Karpas-422 (cell line): ENCODE measurements at places on chromosomes 16 and 17. TPM values are rescaled to one million over a fixed set of nuclear protein-coding genes. Genes with fewer than 3 reads are reported as not detected.

IL34 gene
- total RNA-seq = not detected in 2 replicates

CRYBA1 gene
- not detected in 2 replicates for total RNA-seq

SLC52A1 gene
- total RNA-seq = not detected in 2 replicates

ACAP1 gene
- total RNA-seq = 51.0 and 85.0 TPM in 2 replicates

KCNJ12 gene
- total RNA-seq = 0.22 and 1.1 TPM in 2 replicates

ALOXE3 gene
- 0.18 TPM in 1 of 2 replicates, not detected in the other for total RNA-seq

DNA sequence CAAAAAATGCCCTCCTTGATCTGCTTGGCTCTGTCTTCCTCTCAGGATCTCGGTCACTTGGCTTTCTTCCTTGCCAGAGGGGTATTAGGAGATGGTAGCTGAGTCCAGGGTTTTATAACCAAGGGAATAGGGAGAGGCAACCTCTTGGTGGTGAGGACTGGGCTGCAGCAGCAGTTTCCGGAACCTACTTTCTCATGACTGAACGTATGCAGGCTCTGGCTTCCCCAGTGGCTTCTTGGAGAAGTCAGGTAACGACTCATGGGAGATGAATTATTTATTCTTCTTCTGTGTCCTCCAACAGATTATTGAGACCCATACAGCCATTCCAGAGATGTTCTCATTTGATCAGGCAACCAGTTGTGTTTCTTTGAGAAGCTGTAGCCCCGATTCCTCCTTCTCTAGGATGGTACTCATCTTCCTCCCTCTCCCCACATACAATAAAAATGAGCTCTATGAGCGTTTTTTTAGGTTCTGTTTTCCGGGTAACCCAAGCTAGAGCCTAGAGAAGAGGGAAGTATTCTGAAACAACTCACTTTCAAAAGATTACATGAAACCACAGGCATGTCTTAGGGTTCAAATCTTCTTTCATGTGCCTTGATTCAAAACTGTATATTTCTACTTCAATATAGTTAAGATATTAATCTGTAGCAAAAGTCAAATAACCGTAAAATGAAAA, 22.3 kb upstream of the DHX40 start:
- no peaks in the 10 kb centered on the region for H3K36me3 ChIP-seq
- no peaks in the 10 kb centered on the region for H3K4me1 ChIP-seq
- no peak overlapping the region for H3K4me3 ChIP-seq
- H3K27ac ChIP-seq = no peak overlapping the region

GRCh38 chr17:36933512-36934143, 3.6 kb upstream of the LHX1 start:
- H3K27ac ChIP-seq = no peak overlapping the region
- no peaks in the 10 kb centered on the region for H3K27me3 ChIP-seq
- no peak for DNase-seq
- H3K36me3 ChIP-seq = no peaks in the 10 kb centered on the region

DNA sequence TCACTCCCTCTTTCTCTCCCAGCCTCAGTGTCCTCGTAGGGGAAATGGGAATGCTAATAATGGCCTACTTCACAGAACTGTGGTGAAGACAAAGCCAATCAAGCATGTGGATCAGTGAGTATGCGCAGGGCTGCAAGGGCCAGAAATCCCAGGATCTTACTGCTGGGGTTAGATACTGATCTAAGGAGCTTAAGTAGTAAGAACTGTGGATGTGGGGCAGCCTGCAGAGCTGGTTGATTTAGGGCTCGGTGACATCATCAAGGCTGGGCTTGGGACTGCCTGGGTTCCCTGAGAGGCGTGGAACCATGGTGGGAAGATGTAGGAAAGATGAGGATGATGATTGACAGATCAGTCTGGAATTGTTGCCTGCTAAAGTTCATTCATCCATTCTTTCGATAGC, 25.6 kb downstream of the GOSR2 start:
- H3K4me3 ChIP-seq = no peak overlapping the region
- no peak for DNase-seq
- H3K4me1 ChIP-seq = no peaks in the 10 kb centered on the region
- no peaks in the 10 kb centered on the region for H3K27me3 ChIP-seq
- H3K27ac ChIP-seq = no peak overlapping the region

GRCh38 chr17:7477392-7478275, 1.8 kb downstream of the ZBTB4 start:
- H3K4me3 ChIP-seq = no peak overlapping the region
- no peaks in the 10 kb centered on the region for H3K27me3 ChIP-seq
- no peak for DNase-seq
- no peak overlapping the region for H3K27ac ChIP-seq
- no peaks in the 10 kb centered on the region for H3K36me3 ChIP-seq

- H3K27ac ChIP-seq = no peak overlapping the region
- H3K4me3 ChIP-seq = no peak overlapping the region
- peaks cover 7% of the 10 kb centered on the region; the same call in 1 of the 2 replicates for H3K4me1 ChIP-seq
- no peaks in the 10 kb centered on the region for H3K27me3 ChIP-seq
- peaks cover 23% of the 10 kb centered on the region for H3K36me3 ChIP-seq
Measured at GRCh38 chr17:1800712-1801111, 29.0 kb downstream of the SMYD4 start.

GRCh38 chr17:8277317-8277716, 11.2 kb upstream of the RANGRF start:
- H3K27me3 ChIP-seq = no peaks in the 10 kb centered on the region
- no peak for DNase-seq
- no peaks in the 10 kb centered on the region for H3K36me3 ChIP-seq
- H3K4me3 ChIP-seq = no peak overlapping the region
- H3K27ac ChIP-seq = no peak overlapping the region
- no peaks in the 10 kb centered on the region for H3K4me1 ChIP-seq

DNA sequence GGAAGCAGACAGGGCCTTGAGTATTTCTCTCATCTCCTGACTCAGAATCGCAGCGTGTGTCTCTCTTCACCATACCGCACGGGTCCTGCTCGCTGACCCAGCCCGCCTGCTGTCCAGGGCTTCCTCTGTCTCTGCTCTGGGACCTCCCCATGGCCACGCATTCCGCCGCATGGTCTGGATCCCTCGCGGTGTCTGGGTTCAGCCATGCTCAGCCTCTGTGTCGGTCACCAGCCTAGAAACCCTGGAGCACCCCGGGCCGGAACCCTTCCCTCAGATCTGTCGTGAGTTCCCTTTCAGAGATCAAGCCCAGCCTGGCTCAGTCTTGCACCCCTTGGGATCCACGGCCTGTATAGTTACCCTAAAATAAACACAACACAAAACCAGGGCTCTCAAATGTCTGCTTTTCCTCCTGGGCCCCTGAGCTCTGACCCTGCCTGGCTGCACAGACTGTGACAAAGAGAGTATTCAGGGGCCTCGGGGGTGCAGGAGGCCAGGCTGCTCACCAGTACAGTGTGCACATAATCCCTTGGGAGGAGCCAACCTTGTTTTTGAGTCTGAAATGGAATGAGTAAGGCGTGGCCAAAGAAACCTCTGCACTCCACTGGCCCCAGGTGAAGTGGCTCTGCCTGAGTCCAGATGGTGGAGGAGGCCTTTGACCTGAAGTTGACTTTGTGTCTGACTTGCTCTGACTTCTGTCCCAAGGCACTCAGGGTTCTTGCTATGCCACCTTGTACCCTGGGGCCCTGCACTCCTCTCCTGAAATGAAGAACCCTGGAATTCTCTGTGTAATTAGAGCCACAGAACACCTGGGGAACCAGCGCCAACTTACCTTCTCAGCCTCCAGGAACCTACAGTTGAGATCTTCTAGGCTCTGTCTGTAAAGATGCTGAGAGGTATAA, 5.8 kb upstream of the SPIRE2 start:
- peak; percentile 73 for DNase-seq
- no peaks in the 10 kb centered on the region for H3K27me3 ChIP-seq
- no peaks in the 10 kb centered on the region for H3K36me3 ChIP-seq
- no peak overlapping the region for H3K4me3 ChIP-seq
- no peak overlapping the region for H3K27ac ChIP-seq
- H3K4me1 ChIP-seq = peaks cover 20% of the 10 kb centered on the region

DNA sequence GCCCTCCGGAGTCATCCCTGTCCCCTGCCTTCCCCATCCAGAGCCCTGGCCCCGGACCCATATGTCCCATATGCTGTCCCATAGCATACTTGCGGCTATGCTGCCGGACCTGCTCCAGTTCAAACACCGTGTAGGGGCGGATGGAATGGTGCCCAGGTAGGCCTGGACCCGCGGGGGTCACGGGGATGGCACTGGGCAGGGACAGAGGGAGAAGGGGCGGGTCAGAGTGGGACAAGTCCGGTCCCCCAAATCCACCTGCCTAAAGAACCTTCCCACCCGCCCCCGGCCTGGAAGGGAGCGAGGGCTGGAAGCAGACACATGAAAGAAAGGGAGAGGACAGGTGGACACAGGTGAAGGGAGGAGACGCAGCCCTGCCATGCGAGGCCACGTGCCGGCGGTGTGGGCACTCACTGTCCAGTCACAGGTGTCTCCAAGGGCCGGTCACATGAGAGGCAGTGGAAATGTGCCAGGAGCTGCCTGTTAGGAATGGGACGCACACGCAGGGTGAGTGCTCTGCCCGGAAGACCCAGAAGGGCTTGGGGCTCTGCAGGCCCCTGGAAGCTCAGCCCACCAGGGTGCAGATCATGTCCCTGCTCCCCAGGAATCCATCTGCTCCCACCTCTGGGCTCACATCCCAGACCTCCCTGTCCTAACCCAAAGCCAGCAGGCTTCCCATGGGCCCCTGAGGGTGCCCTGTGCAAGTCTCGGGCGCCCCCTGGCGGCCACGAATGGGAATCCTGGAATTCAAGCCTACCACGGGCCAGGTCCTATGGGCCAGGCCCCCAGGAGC, 14.0 kb downstream of the UBALD2 start:
- peak; percentile 92 for DNase-seq
- no peak overlapping the region for H3K4me3 ChIP-seq
- H3K36me3 ChIP-seq = no peaks in the 10 kb centered on the region
- H3K27ac ChIP-seq = no peak overlapping the region
- no peaks in the 10 kb centered on the region for H3K4me1 ChIP-seq

GRCh38 chr16:65500919-65501318, 379.1 kb upstream of the CDH11 start:
- H3K27me3 ChIP-seq = no peaks in the 10 kb centered on the region
- no peaks in the 10 kb centered on the region for H3K36me3 ChIP-seq
- H3K4me3 ChIP-seq = no peak overlapping the region
- no peak overlapping the region for H3K27ac ChIP-seq
- H3K4me1 ChIP-seq = no peaks in the 10 kb centered on the region

- H3K4me1 ChIP-seq = no peaks in the 10 kb centered on the region
- H3K27me3 ChIP-seq = no peaks in the 10 kb centered on the region
- no peak for DNase-seq
- H3K4me3 ChIP-seq = no peak overlapping the region
Measured at GRCh38 chr16:68644296-68644695, 814 bp upstream of the CDH3 start.

DNA sequence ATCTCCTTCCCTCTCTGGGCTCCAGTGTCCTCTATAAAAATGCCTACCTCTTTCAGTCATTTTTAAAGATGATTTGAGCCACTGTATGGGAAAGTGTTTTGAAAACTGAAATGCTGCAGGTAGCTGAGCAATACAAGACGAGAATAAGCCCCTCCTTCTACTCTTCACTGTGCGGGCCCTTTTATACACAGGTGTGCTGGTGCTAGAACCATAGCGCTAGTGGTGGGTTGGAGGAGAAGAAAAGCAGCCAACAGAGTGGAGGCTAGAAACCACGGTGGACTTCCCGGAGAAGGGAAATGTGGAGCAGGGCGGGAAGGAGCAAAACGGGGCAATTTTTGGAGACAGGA, 58.2 kb upstream of the DLX4 start:
- H3K27me3 ChIP-seq = no peaks in the 10 kb centered on the region
- H3K4me3 ChIP-seq = no peak overlapping the region
- DNase-seq = no peak
- no peaks in the 10 kb centered on the region for H3K4me1 ChIP-seq
- H3K36me3 ChIP-seq = no peaks in the 10 kb centered on the region
- H3K27ac ChIP-seq = no peak overlapping the region

GRCh38 chr17:28226563-28227315, 92.3 kb upstream of the TMEM97 start:
- no peaks in the 10 kb centered on the region for H3K4me1 ChIP-seq
- H3K27ac ChIP-seq = no peak overlapping the region
- no peaks in the 10 kb centered on the region for H3K36me3 ChIP-seq
- DNase-seq = no peak
- no peak overlapping the region for H3K4me3 ChIP-seq

DNA sequence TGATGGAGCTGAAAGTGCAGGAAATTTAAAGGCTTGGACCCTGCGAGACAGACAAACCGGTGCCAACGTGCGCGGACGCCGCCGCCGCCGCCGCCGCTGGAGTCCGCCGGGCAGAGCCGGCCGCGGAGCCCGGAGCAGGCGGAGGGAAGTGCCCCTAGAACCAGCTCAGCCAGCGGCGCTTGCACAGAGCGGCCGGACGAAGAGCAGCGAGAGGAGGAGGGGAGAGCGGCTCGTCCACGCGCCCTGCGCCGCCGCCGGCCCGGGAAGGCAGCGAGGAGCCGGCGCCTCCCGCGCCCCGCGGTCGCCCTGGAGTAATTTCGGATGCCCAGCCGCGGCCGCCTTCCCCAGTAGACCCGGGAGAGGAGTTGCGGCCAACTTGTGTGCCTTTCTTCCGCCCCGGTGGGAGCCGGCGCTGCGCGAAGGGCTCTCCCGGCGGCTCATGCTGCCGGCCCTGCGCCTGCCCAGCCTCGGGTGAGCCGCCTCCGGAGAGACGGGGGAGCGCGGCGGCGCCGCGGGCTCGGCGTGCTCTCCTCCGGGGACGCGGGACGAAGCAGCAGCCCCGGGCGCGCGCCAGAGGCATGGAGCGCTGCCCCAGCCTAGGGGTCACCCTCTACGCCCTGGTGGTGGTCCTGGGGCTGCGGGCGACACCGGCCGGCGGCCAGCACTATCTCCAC, at the start of gene NOG:
TSS of gene NOG (plus strand) at position 54 of the 674 bp plus-strand sequence. CDS start at position 579, 525 bp downstream.
- H3K27me3 ChIP-seq = no peaks in the 10 kb centered on the region
- no peaks in the 10 kb centered on the region for H3K36me3 ChIP-seq
- DNase-seq = no peak
- H3K27ac ChIP-seq = no peak within 1 kb of the TSS

- no peaks in the 10 kb centered on the region for H3K36me3 ChIP-seq
- no peaks in the 10 kb centered on the region for H3K27me3 ChIP-seq
- DNase-seq = peak; percentile 62
- peaks cover 11% of the 10 kb centered on the region for H3K4me1 ChIP-seq
- H3K4me3 ChIP-seq = peak overlapping the region; percentile 19; the same call in 1 of the 2 replicates
Measured at GRCh38 chr17:61467416-61468262, 15.4 kb downstream of the TBX4 start.
